ENCODE measurements at places on chromosomes 7 and 10.

DNA sequence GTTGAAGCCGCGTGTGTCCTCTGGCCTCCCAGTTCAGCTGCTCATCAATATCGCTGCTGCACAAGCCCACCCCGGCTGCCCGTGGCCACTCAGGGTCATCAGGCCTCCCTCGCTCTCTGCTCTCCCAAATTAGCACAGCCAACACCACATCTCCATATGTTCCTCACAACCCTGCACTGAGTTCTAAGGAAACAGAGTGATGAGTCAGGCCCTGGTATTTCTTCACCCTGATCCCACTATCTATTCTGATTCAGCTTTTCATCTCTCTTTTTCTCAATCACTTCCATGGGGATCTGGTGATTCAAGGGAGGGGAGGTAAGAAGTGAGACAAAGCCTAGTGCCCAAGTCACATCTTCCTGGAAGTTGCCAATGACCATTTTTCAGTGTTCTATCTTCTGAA, 23.8 kb downstream of the CYTH3 start:
- DNase-seq = no peak

GRCh38 chr7:39950473-39951225, 593 bp downstream of the CDK13 start:
- no peak for DNase-seq

DNA sequence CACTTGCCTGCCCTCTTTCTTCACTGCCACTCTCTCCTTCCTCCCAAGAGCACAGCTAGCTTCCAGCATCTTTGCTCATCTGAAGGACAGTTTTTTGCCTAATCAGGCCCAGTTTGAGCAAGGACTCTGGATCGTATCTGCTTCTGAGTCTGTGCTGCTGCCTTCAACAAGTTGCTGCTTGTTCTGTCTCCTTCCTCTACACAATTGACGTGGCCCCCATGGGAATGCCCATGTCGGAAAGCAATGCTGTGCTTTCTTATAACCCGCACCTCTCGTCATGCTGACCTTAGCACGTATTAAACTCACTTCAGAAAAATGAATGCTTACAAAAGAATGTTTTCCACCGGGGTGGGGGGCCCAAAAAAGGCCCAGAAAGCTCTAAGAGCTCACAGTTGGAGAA, 324.7 kb upstream of the C7orf33 start:
- no peak for DNase-seq

- no peak for DNase-seq
These were observed 72.3 kb upstream of the APBB1IP start for GRCh38 chr10:26365681-26366358.

DNA sequence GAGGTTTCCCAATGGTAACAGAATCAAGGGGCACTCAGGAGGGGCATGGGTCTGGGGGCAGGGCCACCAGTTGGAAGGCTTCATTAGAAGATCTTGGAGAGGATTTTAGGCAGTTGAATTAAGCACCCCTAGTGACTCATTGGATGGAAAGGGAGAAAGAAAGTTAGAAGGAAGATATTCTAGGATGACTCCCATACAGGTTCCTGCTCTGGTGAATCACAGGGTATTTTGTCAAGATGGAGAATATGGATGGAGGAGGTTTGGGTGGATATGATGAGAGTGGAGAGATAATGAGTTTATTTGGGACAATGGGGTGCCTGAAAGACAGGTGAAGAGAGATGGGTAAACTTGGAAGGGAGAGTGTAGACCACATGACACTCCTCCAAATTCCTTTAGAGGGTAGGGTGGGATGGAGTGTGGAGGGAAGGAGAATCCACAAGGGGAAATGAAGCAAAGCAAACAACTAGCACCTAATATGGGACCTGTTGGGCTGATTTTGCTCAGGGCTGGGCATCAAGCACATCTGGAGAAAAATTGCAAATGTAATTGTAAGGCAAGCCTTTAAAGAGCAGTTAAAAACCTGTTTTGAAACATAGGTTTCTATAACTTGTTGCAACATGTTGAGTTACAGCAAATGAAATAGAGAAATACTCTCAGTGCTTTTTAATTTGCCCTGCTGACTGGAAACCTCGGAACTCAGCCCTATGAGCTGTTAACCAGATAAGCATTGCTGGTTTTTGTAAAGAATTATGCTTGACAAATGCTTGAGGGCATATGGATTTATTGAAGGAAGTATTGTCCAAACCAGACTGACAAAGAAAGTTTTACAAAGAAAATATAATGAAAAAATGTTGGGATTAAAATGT, 2.9 kb upstream of the ENTPD7 start:
- DNase-seq = no peak

DNA sequence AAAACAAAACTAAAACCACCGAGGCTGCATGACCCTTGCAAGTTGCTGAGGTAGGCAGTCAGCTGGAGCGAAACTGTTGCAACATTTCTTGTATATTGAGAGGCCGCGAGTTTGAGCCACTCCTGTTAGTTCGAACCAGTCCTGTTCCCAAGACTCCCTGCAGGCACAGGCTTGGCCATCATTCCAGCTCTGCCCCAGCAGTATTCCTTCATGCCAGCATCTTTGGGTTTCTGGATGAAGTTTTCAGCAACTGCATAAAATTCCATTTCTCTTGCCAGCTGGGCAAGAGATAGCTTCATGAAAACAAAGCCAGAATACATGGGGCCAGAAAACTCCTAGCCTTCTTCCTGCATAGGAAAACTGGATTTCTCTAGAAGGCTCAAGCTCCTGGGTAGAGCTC, 207.6 kb downstream of the FRMD4A start:
- no peak for DNase-seq

GRCh38 chr10:19825700-19826099, 9.5 kb downstream of the PLXDC2 start:
- DNase-seq = no peak

GRCh38 chr7:120400806-120401455, 128.0 kb downstream of the KCND2 start:
- no peak for DNase-seq

- no peak for DNase-seq
These were observed 832.1 kb downstream of the CNTNAP2 start for GRCh38 chr7:146948703-146949102.

DNA sequence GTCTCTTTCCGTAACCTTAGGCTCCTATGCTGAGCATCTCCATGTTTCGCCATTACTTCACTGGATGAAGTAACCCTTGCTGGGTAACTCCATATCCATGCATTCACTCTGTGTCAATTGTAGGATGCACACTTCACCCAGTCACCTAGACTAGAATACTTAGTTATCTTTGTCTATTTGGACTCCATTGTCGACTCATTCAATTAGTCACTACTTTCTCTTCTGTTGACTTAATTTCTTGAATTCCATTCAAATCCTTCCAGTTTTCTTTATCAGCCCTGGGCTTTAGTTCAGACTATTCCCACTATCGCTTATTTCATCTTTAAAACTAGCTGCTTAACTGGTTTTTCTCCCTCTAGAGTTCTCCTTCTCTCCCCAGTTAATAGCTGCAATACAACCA, 111.3 kb upstream of the TNS3 start:
- DNase-seq = no peak

DNA sequence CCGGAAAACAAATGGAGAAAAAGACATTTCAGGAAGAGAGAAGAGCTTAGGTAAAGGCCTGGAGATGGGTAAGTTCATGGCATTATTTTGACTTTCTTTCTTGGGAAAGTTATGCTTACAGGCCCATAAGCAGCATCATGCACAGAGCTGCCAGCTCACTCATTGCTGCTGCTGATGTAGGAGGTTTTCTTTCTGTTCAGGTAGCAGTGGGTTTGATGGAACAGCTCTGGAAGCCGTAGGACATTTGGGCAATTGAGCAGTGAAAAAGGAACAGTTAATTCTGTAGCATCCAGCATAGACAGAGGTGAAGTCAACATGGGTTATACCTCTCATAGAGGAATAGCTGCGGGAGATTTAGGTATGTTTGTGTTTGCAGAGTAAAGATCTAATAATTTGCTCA, 3.3 kb downstream of the CHN2 start:
- no peak for DNase-seq

DNA sequence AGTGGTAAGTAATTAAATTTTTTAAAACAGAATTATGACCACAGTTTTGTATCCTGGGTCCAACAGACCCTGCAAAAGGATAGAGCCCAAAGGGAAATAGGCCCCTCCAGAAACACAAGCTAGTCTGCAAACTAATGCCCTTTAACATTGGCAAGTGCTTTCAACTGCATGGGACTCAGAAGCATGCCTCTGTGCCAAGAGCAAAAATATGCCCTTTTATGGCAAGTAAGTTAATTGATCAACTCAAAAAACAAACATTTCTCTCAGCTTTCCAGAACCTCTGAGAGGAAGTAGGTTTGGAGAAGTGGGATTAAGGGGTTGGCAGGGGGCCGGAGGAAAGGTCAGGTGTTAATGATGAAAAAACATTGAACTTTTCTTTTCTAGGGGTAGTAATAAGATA, 186.6 kb upstream of the PRSS1 start:
- DNase-seq = no peak

GRCh38 chr10:6667679-6668270, 87.7 kb upstream of the PRKCQ start:
- DNase-seq = peak; percentile 81

- no peak for DNase-seq
These were observed 83.8 kb upstream of the MACROH2A2 start for GRCh38 chr10:69968830-69969229.

DNA sequence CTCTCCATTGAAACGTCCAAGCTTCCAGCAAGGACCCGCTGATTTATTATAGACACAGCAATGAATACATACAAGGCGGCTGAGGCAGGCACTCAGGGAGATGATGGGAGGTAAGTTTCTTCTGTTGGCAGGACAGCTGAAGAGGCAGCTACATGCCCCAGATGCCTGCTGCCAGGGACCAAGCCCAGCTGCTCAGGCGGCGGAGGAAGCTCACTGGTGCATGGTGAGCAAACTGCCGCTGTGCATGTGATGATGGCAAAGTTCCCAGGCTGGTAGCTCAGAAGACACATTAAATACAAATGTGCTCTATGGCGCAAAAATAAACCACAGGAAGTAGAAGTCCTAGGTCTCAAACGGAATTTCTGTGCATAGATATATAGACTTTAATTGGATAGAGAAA, 2.3 kb downstream of the DNTT start:
- peak; percentile 14 for DNase-seq

- DNase-seq = no peak
These were observed 4.3 kb downstream of the SVIL start for GRCh38 chr10:29630205-29631048.

GRCh38 chr10:29784175-29784773, 149.5 kb upstream of the SVIL start:
- peak; percentile 65 for DNase-seq

GRCh38 chr7:67990003-67990402, 993.4 kb downstream of the TYW1 start:
- DNase-seq = peak; percentile 29

DNA sequence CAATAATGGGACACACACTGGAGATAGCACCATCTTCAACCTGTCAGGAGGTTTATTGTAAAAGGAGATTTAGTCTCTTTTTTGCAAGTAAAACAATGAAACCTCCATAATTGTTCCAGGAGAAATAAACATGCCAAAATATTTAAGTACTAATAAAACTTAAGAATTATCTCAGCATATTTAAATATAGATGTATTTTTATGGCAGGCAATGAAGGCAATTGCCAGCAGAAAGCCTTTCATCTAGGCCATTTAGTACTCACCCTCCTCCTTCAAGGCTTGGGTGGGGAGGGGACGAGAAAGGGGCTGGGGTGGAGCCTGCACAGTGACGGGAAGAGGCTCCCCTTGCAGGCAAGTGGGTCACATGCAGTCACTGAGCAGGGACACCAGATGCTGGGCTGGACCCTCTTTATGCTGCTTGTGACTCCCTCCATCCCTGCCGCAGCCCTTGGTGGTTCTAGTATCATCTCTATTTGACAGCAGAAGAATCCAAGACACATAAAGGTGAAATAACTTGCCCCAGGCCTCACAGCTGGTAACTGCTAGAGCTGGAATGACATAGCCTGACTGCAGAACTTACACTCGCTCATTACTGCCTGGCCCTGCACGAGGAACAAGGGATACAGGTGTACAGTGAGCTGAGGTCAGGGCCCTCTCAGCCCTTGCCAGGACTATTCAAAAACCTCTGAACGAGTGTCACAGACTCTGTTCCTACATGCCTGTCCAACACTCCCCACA, 449.5 kb upstream of the ZMIZ1 start:
- DNase-seq = peak; percentile 61

DNA sequence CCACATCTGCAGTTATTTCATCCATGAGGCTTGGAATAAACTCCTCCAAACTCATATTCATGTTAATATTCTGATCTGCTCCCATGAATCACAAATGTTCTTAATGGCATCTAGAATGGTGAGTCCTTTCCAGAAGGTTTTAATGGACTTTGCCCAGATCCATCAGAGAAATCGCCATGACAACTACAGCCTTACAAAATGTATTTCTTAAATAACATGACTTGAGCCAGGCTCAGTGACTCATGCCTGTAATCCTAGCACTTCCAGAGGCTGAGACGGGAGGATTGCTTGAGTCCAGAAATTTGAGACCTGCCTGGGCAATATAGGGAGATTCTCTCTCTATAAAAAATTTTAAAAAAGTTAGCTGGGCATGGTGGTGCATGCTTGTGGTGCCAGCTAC, 102.1 kb upstream of the TMEM168 start:
- DNase-seq = no peak

DNA sequence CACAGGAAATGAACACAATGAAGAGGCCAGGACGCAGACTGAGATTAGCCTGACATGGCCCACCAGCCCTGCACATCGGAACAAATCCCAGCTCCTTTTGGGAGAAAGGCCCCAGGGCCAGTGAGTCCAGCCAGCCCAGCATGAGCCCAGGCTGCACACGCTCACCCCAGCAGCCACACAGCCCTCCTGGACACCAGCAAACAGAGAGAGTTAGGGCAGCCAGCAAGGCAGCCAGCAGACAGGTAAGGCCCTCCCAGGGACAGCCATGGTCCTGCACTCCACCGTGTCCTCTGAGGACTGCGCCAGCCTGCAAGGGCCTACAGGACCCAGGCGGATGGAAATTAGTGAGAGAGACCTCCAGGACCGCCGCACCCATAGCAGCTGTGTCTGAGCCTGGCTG, 8.1 kb upstream of the GRID1 start:
- no peak for DNase-seq

DNA sequence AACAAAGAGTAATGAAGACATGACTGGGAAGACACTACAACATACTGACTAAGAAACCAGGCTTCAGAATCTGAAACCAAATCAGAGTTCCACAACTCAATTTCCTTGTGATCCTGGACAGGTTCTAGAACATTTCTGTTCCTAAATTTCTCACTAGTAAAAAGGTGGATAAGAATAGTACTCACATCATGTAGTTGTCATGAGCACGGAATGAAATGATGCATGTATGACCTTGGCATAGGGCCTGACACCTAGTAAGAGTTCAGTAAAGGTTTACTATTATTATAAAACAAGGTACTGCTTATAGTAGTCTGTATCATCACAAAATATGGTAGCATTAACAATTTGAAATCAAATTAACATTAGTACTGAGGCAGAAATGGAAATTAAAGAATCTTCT, 19.9 kb downstream of the DOCK4 start:
- no peak for DNase-seq

GRCh38 chr7:117019786-117020590, 66.7 kb downstream of the ST7 start:
- DNase-seq = peak; percentile 96

GRCh38 chr7:2713370-2713769, 25.4 kb downstream of the AMZ1 start:
- DNase-seq = peak; percentile 66

GRCh38 chr10:22669163-22669711, 45.1 kb downstream of the PIP4K2A start:
- DNase-seq = no peak

- no peak for DNase-seq
These were observed 16.8 kb upstream of the CCDC172 start for GRCh38 chr10:116307455-116307854.

GRCh38 chr7:137564677-137565076, 221.1 kb upstream of the PTN start:
- DNase-seq = no peak

GRCh38 chr7:130329681-130330080, 14.9 kb upstream of the CPA5 start:
- no peak for DNase-seq
